Stimulated activated CD4-positive, alpha-beta T cell treated with anti-CD3 and anti-CD28 coated beads, Interleukin-4, amount 100 ng/mL, for 1 hour (primary cell): ENCODE measurements at places on chromosomes 2 and 18.

DNA sequence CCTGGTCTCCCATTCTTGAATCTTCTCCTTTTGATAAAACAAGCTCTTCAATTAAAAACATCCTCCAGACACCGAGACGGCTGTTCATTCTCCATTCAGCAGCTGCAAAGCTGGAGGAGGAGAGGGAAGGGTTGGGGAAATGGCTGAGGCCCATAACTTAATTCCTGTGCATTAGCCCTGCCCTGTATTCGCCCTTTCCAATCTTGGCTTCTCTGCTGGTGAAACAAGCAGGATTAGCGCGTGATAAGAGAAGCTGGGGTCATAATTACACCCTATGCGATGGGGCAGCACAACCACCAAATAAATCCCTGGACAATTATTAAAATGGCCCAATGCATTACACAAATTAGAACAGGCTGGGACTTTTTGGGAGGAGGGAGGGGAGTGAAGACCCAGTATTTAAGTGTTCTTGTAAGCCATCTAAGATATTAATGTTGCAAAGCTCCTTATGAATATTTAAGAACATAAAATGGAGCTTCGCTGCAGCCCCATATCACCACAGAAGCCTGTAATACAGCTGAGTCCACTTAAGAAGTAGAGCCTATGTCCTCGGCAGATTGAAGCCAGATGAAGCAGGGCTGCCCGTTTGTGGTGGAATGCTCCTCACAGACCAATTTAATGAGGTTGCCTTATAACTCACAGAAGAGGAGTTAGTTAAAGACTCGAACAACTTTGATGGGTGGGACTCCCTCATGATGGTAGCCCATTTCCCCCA lies 176.6 kb upstream of the SKOR2 start:
- no peak for DNase-seq

DNA sequence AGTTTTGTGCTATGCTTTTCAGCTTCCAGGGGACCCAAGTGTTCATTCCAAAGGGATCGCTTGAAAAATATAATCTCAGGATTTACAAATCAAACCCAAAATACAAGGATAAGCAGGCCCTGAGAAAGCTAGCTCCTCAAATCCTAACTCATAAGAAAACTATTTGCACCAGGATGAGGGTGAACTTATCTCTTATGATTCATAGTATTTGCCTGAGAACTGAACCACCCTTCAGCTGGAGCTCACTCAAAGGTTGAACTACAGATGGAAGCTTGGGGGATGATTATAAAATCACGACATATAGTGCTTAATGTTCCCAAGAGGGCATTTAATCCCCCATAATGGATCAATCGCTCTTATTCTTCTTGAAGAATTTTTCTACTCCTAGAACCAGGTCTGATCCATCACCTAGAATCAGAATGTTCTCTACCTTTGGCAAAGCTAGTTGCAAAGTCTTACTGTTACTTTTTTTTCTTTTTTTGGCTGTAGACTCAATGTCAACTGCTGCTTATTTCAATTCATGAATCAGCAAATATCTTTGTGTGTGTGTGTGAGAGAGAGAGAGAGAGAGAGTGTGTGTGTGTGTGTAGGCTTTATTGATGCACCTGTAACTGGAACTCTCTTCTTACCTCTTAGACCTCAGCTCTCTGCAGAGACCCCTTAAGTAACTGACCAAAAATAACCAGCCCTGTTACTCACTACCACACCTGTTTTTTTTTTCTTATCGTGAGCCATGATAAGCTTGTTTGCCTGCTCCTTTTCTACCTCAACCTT lies 44.8 kb downstream of the ARL4C start:
- DNase-seq: no peak

DNA sequence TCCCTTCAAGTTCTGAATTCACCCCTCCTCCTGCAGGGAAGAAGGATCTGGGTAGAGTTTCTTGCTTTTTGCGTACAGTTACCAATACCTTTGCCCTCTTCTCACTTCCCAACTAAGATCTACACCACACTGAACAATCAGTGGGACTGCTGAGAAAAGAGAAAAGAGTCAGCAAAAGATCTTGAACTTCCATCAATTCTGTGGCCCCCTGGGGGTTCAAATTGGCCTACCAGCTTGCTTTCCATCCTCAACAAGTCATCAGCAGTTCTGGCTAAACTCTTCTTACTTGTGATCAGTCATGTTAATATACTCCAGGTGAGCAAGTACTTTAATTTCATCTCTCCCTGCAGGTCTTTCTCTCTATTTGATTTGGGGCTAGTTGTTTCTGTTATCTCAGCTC lies 739.3 kb upstream of the LRRTM4 start:
- no peak for DNase-seq

DNA sequence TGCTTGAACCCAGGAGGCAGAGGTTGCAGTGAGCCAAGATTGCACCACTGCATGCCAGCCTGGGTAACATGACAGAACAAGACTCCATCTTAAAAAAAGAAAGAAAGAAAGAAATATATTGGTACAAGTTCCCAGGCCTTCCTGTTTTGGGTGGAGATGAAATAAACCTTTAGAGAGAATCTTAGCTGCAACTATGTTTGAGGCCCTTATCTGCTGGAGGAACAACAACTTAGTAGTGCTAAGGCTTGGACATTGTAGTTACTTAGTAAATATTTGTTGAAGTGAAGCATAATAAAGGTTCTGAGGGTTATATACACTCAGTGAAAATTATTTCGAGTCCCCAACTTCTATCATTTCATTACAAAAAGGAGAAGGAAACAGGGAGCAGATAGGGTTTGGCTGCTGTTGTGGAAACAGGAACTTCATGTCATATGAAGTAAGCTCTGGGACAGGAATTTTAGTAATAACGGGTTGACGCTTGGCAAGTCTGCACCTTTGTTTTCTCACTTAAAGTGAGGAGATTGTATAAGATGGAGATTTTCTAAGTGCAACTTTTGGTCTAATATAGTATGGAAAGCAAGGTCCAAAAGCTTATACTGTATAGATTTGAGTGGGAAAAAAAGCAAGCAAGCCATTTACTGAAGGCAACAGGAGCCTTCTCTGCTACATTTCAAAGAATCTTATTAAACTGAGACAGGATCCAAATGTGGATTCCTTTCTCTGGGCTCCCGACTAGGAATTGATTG lies 40.0 kb upstream of the AGPS start:
- no peak for DNase-seq

GRCh38 chr2:104654811-104655210 lies 199.1 kb upstream of the POU3F3 start:
- no peak for DNase-seq

DNA sequence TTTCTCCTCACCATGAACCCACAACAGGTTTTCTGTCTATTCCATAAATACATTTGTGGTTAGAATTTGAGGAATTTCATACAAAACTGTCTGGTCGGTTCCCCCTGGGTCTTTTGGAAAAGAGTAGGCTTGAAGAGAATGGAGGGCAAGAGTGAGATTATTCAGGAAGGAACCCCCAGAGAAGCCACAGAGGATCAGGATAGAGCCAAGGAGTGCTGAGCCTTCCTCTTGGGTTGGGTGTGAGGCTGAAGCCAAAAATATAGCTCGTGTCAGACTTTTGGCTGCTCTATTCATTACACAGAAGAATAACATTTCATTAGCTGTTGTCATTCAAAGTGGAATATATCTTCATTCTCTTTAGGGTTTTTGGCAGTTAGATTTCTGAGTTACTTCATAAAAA lies 45.9 kb upstream of the YES1 start:
- DNase-seq: no peak

DNA sequence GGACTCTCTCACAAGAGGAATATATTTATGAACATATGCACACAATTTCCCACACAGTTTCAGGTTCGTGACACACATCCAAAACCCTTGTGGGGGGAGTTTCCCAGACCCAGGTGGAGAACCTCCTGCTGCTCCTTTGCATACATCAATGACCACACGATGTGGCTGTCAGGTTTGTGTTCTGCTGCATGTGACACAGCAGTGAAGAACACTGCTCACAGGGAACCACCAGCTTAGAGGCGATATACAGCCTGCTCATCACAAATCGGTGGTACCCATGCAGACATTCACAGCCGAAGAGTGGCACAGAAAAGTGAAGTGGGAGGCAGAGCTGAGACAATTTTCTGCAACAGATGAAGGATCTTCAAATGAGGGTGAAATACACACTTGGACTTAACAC lies 175.6 kb upstream of the ZFP36L2 start:
- DNase-seq: peak; percentile 16

- no peak for DNase-seq
Observed at GRCh38 chr2:75565472-75566462, 5.0 kb upstream of the EVA1A start.

- no peak for DNase-seq
Observed at GRCh38 chr2:187093771-187094412, 244.9 kb upstream of the ZSWIM2 start.

DNA sequence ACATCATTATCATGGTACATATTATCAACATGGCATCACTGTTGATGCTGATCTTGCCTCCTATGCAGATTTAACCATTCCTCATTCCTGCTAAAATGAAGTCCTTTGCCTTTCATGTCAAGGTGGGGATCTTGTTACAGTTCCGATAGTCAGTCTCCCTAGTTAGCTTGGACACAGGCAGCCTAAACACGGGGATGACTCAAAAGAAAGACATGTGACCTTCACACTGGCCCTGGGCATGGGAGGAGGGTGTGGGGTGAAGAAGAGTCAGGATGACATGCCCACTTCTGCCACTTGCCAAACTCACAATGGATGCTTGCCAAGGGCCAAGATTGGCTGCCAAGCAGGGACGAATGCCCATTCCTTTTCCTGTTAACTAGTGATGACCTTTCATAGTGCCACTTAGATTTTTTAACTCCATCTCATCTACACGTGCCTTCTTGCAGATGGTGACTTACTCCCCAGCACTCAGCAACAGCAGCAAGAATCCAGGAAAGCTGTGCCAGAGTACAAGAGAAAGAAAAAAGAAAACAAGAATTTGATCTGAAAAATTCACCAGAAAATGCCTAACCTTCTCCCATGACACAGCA lies 13.9 kb upstream of the SLC1A4 start:
- no peak for DNase-seq

- no peak for DNase-seq
Observed at GRCh38 chr2:119856469-119856901, 96.8 kb downstream of the PTPN4 start.

DNA sequence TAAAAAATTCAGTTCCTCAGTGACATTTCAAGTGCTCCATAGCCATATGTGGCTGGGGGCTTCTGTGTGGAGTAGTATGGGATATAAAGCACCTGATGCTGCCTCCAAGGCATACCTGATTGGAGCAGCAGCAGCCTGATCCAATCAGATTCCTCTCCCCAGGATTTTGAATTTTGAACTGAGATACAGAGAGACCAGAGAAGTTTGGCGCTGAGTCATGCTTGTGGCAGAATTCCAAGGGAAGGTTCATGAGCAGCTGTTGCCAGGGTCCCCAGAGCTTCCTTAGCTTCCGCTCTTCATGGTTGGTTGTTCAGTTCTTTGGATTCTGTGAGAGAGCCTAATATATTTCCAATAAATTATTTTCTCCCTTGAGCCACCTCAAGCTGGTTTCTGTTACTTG lies 29.0 kb upstream of the CFAP36 start:
- DNase-seq: no peak

- DNase-seq: no peak
Observed at GRCh38 chr2:70959271-70959761, 19.1 kb upstream of the ANKRD53 start.

DNA sequence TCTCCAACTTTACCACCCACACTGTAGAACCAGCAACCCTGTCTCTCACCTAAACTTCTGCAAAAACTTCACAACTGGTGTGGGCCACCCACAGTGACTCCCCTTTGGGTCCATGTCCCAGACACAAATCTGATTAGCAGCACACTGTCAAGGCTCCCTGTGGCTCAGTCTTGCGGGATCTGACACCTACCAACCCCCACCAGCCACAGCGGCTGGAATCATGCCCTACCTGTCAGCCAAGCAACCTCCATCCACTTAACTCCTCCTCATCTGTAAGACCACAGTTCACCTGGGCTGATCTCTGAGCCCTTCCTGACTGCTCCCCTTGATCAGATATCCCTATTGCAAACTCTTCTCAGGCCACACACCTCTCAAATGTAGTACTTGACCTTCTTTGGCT lies 14.6 kb downstream of the TCF4 start:
- DNase-seq: no peak

DNA sequence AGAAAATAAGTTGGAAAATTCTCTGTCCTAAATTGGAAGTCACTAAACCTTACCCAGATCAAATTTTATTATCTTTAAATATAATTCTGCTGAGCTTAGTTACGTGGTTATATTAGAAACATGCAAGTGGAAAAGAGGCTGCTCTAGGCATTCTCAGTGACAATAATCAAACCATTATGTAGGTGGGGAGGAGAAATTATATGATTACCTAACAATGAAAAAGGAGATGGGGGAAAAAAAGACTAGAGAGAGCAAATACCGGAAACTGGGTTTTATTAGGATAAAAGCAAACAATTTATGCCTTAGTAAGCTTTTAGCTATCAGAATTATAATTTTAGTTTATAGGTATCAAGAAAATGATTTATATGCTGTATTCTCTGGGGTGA lies 53.2 kb downstream of the PHLPP1 start:
- no peak for DNase-seq

DNA sequence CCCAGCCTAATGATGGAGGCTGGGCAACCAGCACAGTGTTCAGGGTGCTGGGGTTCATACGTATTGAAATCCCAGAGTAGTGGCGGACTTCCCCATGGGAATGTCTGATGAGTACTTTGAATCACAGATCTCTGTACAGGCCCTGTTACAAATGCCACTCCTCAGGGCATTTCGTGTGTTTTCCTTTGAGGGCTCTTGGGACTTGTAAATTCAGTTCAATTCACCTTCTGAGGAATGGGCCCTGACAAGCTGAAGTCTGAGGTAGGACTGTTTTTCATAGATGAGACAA lies 288 bp upstream of the RDH14 start:
- DNase-seq: no peak

DNA sequence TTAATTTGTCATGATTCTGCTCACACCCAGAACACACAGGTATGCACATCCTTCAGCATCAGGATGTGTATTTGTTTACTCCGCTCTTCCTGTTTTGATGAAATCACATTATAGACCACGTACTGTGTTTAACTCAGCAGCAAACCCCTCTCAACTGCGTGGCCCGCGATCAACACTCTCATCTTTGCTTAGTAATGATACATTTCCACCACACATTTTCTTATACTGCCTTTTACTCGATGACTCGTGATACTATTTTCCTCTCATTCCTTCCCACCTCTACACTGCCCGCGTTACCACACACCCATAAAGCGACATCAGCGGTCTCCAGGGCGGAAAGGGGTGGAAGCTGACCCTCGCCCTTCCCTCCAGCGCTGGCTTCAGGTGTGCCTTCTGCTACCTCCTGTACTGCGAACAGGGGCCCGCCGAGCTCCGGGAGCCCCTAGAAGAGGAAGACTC lies 1.3 kb downstream of the NETO1 start:
- no peak for DNase-seq

GRCh38 chr2:121640380-121641316 lies 8.6 kb downstream of the CLASP1 start:
- no peak for DNase-seq

- no peak for DNase-seq
Observed at GRCh38 chr2:189542145-189542882, 38.3 kb downstream of the SLC40A1 start.

GRCh38 chr2:137233091-137233490 lies 467.7 kb downstream of the THSD7B start:
- no peak for DNase-seq

- peak; percentile 70 for DNase-seq
Observed at GRCh38 chr2:240556553-240557100, 1.2 kb downstream of the ANKMY1 start.

GRCh38 chr2:160791884-160792283 lies 298.3 kb upstream of the RBMS1 start:
- DNase-seq: no peak
